ENCODE measurements at places on chromosomes 7 and 10.

- no peak for DNase-seq
These were observed 244.2 kb downstream of the CCDC3 start for GRCh38 chr10:12757351-12757750.

DNA sequence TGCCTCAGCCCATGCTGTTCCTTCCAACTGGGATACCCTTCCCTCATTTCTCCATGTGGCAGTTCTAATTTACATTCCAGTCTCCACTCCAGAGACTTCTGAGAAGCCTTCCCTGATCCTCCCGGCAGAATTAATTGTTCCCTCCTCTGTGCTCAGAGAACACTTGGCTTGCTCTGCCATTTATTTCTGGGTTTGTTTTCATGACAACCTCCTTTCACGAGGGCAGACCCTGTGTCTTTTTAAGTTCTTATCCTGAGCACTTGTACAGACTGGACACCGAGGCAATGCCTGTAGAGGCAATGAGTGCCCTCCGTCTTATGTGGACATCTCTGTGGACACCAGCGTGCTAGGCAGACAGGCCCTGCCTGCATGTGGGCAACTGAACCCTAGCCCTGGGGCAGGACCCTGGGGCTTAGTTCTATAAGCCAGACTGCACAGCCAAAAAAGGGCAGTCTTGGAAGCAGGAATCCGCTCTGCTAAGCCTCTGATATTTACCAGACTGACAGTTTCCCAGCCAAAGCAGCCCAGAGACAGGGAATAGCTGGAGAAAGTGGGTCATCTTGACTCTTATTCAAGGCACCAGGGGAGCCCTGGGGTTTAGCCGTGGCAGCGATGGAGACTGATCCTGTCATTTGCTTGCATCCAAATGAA lies 474.0 kb downstream of the RPS24 start:
- DNase-seq = peak; percentile 46

DNA sequence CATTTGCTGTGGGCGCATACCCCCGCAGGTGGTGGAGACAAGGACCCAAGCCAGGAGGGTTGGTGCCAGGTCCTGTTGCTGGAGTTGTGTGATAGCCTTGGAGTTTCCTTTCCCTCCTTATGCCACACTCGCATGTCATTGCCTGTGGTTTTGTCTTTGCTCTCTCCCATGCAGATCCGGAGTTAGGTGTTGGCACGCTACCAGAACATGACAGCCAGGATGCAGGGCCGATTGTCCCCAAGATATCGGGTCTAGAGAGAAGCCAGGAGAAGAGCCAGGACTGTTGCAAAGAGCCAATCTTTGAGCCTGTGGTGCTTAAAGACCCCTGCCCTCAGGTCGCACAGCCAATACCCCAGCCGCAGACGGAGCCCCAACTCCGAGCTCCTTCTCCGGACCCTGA lies 369.2 kb upstream of the GALNT17 start:
- DNase-seq = no peak

- DNase-seq = no peak
These were observed 80.3 kb upstream of the SEM1 start for GRCh38 chr7:96789914-96790313.

GRCh38 chr7:42946627-42946950 lies 14.4 kb downstream of the MRPL32 start:
- DNase-seq = no peak

GRCh38 chr7:41193738-41194282 lies 509.1 kb downstream of the INHBA start:
- DNase-seq = no peak

- no peak for DNase-seq
These were observed 19.3 kb downstream of the VOPP1 start for GRCh38 chr7:55553024-55553345.

- DNase-seq = no peak
These were observed 145.1 kb downstream of the JMJD1C start for GRCh38 chr10:63320683-63321082.

DNA sequence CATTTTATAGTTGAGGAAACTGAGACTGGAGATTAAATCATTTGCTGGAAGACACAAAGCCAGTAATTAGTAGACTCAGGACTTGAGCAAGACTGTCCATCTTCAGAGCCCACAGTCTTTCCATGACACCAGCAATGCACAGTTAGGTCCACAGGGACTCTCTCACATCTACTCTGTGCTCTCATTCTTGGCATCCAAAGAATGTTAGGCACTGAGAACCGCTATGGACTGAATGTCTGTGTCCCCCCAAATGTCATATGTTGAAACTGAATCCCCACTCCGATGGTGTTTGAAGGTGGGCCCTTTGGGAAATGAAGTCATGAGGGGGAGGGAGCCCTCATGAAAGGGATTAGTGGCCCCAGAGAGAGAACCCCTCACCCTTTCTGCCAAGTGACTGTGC lies 100.6 kb downstream of the LANCL2 start:
- DNase-seq = no peak

- DNase-seq = no peak
These were observed 1.4 kb downstream of the ATP5F1C start for GRCh38 chr10:7789390-7789789.

- no peak for DNase-seq
These were observed 287.0 kb upstream of the IGFBP3 start for GRCh38 chr7:46207931-46208634.

DNA sequence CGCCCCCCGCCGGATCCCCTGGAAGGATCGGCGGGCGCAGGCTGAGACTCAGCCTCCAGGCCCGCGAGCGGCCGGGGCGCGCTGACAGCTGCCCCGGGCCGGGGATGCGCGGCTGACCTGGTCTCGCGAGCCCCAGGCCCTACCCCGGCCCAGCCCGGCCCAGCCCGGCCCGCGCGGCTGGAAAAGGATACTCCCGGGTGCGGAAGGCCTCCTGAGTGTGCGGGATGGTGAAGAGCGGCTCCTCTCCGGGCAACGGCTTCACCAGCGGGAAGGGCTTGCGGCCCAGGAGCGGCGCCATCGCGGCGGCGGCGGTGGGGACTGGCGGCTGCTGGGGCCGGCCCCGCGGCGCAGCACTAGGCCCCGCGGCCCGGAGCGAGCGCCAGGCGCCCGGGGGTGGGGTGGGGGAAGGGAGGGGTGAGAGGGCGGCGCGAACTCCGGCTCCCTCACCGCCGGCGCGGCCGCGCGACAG lies 423 bp downstream of the BAZ1B start:
- no peak for DNase-seq

- DNase-seq = no peak
These were observed 2.6 kb upstream of the MBL2 start for GRCh38 chr10:52775132-52775647.
